Daoy (cell line): ENCODE measurements at places on chromosomes 1 and 21. TPM values are rescaled to one million over a fixed set of nuclear protein-coding genes. Genes with fewer than 3 reads are reported as not detected.

GRCh38 chr1:6472391-6472790, 6.4 kb upstream of the TNFRSF25 start:
- DNase-seq = no peak

DNA sequence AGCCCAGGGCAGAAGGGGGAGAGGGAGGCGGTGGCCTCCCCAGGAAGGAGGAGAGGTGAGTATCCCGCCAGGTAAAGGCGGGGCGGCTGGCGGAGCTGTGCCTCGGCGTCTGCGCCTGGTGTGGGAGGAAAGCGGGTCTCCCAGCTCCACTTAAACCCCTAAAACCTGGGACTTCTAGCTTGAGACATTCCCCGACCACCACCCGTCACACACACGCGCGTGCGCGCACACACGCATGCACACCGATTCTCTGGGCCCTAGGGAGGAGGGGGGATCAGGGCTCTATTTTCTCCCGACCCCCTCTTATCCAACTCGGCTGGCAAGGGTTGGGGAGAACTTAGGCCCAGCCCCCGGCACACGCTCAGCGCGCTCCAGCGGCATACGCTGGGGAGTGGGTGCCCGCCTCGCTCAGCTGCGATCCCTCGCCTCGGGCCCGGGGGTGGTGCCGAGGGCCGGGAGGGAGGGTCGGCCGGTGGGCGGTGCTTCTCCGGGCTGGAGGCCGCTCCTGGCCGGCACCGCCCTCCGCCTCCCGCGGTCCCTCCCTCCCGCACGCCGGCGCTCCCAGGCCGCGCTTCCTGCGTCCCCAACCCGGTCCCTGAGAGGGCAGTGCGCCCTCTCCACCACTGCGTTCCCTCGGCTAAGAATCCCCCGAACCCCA, at the start of gene TMEM51:
TMEM51 (plus strand) TSS at position 564 of the 658 bp plus-strand sequence. CDS start 61,341 bp downstream, outside the sequence.
- DNase-seq = peak; percentile 92

Gene OLFML2B
- 0.21 and 0.29 TPM in 2 replicates for total RNA-seq

Gene WDR77
- 145 and 169 TPM in 2 replicates for total RNA-seq

DNA sequence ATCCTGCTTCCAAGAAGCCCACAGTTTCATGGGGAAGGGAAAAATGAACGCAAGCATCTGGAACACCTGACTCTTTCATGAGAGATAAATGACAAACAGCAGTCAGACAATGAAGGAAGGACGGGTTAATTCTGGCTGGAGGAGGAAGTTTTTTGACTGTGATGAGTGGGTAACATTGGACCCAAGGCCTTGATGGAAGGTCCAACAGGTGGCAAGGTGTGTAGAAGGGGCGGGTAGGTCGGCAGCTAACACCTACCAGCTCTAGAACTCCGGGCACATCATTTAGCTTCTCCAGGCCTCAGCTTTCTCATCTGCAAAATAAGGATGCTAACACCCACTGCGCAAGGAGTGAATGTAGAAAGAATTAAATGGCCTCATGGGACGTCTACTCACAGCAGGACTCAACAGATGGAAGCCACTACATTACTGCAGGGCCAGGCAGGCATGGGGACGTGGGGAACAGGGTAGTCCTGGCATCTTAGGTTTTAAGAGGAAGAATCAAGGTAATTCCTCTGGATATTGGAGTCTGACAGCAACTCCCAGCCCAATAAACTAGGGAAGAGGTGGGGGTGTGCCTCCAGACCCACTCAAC, 12.9 kb downstream of the GLIS1 start:
- DNase-seq = no peak

- no peak for DNase-seq
These were observed 15.3 kb upstream of the CHIT1 start for GRCh38 chr1:203244776-203245175.

GRCh38 chr1:44239331-44239960, 26.2 kb downstream of the DMAP1 start:
- peak; percentile 16 for DNase-seq
